ENCODE measurements at places on chromosomes 7 and 10.

- no peak for DNase-seq
These were observed 13.3 kb downstream of the LAT2 start for GRCh38 chr7:74222851-74223710.

GRCh38 chr10:105473170-105473569, 832.1 kb downstream of the SORCS3 start:
- DNase-seq, result no peak

GRCh38 chr10:104342941-104343411, 4.7 kb upstream of the ITPRIP start:
- DNase-seq, result no peak

GRCh38 chr10:69362471-69362954, 54.2 kb downstream of the TACR2 start:
- peak; percentile 86 for DNase-seq

DNA sequence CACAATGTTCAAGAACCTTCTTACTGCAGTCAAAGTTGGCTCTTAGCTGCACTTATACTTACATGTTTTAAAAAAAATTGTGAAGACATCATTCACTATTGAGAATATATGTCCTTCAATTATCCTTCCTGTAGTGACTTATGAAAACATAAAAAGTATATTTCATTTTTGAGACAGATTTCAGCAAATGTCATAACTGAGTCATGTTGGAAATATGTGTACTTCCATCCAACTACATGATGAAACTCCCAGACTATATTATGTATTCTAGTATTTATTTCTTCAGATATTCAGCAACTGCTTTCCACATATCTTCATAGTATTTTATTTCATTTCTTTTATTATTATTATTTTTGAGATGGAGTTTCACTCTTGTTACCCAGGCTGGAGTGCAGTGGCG, 160.2 kb downstream of the ARHGAP12 start:
- DNase-seq, result peak; percentile 81

DNA sequence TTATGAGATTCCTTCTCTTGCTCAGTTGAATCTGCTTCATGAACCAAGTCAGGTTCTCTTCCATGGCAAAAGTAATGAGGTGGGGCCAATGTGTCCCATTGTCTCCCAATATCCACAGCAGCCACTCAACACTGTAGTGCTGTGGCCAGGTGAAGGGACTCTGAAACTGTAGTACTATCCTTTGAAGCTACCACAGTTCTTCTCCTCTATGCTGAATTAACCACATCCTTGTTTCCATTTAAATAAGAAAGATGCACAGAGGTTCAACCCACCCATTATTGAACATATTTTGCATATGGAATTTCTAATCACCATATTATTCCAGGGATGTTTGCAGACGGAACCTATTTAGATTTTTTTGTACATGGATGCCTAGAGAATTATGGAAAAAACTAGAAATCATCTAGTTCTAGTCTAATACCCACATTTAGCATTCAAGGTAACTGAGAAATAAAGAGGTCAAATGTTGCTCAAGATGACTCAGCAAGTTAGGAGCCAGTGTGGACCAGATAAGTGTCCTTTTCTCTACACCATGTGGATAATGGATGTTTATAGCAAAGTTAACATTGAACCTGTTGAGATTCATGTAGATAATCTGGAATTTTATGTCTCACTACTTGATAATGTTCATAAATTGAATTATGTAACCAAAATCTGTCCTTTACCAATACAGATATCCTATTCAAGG, 64.5 kb downstream of the LRRTM3 start:
- no peak for DNase-seq

DNA sequence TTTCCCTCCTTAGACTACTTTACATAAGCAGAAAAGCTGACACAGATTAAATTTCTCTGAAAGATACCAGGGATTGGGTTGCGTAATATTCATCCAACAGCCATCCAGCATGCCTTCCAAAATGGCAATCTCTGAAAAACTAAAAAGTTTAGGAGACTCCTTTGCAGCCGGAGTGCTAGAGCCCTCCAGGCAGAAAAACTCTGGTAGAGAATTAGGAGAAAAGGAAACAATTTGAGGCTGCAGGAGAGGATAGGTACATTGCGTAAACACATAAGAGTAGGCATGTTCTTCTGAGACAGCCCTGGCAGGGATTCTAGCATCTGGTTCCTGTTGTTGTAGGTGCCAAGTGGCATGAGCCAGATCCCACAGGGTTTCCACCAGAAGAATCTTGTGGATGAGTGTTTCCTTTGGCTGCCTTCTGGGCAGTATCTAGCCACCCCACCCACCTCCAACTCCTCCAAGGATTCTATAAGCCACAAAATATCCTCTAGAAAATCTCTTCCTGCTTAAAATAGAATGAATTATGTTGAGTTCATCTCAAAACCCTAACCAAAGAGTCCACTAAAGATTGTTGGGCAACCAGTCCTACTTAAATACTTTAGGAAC, 402.4 kb downstream of the HGF start:
- peak; percentile 99 for DNase-seq

GRCh38 chr10:101046332-101047238, 15.2 kb upstream of the KAZALD1 start:
- no peak for DNase-seq

GRCh38 chr7:83640240-83640639, 8.7 kb downstream of the SEMA3E start:
- DNase-seq, result no peak

GRCh38 chr7:20038676-20039075, 178.5 kb downstream of the MACC1 start:
- DNase-seq, result no peak

- DNase-seq, result peak; percentile 29
These were observed 3.4 kb downstream of the PDGFA start for GRCh38 chr7:516216-516605.

DNA sequence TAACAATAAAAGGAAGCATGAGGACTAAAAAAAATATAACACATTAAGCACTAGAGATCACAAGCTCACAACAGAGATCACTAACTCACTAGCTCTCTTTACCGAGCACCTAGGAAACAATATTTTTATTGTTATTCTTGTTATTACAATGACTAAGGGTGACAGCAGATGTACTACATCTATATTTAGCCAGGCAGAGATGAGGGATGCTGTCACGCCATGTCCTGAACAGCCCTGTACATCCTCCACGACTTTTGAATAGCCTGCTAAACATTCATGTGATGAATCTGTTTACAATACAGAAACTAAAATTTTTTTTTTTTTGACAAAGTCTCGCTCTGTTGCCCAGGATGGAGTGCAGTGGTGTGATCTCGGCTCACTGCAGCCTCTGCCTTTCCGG, 22.7 kb downstream of the FAM133B start:
- peak; percentile 41 for DNase-seq

GRCh38 chr10:14403881-14404623, 73.3 kb upstream of the FRMD4A start:
- DNase-seq, result no peak

GRCh38 chr10:43681220-43681619, 32.5 kb upstream of the ZNF32 start:
- no peak for DNase-seq

GRCh38 chr10:113960617-113961181, 83.0 kb upstream of the ADRB1 start:
- DNase-seq, result no peak

DNA sequence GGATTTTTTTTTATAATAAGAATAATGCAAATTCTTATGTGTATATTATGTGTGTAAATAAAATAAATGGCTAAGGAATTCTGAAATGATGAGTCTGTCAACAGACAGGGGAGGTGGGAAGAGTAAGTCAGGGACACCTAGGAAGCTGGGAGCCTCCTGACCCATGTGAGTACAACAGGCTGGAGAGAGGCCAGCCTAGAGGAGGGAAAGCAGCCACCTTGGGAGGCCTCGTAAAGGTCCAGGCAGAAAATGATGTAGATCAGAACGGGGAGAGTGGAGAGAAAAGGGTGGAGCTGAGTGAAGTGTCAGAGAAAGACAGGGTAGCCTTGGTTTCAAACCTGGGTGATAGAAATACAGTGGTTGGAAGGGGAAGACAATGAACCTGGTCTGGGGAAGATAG, 6.9 kb downstream of the NRAP start:
- no peak for DNase-seq

DNA sequence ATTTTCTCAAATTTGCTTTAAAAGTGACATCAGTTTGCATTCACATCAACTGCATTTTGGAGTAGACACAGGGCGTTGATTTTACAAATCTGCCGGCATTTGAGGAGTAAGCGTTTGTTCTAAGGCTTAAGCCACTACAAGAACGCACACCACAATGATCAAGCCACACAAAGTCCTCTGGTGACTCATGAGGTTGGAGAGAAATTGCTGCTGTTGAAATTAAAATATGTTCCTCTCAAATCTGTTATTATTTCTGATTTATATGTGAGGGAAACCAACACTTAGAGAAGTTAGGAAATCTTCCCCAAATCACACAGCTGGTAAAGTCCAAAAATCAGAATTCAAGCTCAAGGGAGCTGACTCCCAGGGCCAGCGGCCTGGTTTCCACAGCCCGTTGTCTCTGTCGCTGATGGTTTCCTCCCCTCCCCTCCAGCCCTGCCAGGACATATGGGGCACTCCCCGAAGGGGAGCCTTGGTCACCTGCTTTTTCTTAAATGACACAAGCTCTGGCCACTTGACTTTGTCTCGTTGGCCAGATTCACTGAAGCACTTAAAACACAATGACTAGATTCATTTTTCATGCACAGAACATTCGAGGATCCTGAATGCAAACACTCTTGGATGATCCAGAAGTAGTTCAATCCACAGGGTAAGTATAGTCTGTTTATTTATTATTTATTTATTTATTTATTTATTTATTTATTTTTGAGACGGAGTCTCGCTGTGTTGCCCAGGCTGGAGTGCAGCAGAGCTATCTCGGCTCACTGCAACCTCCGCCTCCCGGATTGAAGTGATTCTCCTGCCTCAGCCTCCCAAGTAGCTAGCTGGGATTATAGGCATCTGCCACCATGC, 29.2 kb upstream of the KLF6 start:
- peak; percentile 67 for DNase-seq

GRCh38 chr7:134165252-134165651, 38.1 kb downstream of the LRGUK start:
- DNase-seq, result no peak

GRCh38 chr7:70710651-70711050, 421.3 kb upstream of the GALNT17 start:
- DNase-seq, result no peak

DNA sequence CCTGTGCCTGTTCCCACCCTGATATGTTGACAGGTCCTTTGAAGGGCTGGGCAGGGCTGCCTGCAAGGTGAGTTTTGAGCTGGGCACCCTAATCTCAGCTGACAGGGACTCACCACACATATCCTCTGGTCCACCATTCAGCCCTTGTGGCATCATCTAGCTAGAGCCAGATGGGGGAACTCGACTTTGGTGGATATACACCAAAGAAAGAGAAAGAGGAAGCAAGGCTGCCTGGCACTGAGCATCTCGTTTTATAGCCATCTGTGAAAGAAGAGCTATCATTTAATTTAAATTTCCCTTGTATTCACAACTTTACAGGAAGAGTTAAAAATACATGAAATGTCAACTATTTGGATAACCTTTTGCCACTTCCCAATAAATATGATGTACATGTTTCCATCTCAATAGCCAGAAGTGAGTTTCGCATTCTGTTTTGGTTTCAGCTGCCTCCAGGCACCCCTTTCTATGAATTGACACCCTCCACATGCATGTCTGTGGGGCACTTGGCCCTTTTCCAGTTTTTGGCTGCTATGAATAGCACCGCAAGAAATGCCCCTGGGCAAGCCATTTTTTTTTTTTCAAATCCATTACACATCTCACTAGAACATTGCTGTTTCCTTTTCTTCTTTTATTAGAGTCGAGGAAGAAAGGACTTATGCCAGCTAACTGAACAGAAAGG, 22.9 kb upstream of the GRB10 start:
- no peak for DNase-seq

GRCh38 chr10:73376679-73377078, 18.0 kb upstream of the CFAP70 start:
- DNase-seq, result no peak

DNA sequence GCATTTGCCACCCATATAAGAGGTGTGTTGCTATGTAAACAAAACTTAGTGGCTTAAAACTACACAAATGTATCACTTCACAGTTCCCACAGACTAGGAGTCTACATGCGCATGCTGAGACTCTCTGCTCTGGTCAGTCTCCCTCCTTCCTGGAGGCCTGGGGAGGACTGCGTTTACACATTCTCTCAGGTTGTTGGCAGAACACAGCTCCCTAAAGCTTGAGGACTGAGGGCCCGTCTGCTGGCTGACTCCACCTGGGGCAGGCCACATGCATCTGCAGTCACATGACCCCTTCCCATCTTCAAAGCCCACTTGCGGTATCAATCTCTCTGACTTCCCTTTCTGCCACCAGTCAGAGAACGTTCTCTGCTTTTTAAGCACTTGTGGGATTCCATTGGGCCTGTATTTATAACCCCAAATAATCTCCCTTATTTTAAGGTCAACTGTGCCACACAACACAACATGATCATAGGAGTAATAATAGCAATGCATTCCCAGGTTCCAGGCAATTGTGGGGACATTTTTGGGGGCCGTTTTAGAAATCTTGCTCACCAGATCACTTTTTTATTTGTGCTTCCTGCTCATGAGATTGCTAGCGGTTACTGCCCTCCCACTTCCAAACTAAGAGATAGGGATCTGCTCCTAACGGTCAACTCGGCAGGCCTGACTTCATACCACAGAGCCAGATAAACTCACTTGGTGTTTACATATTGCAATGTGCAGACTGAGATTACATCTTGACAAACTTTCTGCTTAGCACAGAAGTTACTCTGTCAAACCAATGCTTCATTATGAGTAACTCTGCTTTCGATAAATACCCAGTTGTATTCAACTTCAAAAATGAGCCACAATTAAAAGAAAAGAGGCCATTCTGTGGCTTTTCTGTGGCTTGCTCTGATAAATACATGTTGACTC, 96.3 kb downstream of the ALOX5 start:
- no peak for DNase-seq

DNA sequence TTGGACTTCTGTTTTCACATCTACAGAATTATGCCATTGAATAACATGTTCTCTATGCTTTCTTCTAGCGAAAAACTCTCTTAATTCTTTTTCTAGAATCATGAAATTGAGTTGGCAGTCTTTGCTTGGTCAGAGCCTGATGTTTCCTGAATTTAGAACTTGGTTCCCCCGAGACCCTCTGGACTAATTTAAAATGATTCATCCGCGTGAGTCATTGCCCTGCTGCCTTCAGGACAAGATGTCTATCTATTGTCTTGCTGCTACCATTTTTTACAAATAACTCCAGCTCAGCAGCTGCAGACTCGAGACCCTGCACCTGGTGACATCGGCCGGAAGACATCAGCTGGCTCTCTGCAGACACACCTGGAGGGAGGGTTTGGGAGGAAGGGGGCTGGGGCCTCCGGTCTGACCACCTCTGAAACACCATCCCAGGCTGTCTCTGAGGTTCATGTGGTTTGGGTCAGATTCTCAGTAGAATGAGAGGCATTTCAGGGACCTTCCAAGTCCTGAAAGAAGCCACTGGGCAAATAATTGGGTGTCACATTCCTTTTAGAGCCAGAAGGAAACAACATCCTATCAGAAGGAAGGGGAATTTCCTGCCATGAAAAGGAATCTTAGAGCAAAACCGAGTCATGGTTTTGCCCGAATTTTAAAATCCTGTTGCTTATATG, 20.9 kb upstream of the KLF6 start:
- DNase-seq, result peak; percentile 89

GRCh38 chr7:22718200-22718711, 8.7 kb upstream of the IL6 start:
- DNase-seq, result peak; percentile 93

Measured in fibroblast of gingiva (primary cell).